ENCODE measurements at places on chromosomes 1 and 21.

DNA sequence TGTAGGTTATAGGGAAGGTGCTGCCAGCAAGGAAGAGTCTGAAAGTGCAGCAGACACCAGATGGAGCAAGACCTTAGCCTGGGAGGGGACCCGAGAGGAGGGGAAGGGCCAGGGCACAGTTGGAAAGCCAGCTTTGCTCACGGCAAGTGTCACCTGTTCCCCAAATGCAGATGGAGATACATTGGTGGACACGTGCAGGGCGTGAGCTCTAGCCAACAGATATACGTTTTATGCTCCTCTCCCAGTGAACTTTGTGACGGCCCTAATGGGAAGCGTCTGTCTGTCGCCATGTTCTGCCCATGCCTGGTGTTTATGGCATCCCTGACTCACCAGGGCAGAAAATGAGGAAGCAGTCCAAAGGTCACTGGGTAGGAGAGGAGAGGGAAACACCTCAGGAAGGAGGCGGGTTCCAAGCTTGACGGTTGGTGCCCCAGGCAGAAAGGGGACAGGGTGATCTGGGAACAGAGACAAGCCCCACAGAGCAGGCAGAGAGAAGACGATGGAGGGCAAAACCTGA lies 7.6 kb downstream of the GPA33 start:
- DNase-seq, result no peak

- no peak for DNase-seq
Measured at GRCh38 chr1:14372526-14372925, 226.0 kb upstream of the KAZN start.

DNA sequence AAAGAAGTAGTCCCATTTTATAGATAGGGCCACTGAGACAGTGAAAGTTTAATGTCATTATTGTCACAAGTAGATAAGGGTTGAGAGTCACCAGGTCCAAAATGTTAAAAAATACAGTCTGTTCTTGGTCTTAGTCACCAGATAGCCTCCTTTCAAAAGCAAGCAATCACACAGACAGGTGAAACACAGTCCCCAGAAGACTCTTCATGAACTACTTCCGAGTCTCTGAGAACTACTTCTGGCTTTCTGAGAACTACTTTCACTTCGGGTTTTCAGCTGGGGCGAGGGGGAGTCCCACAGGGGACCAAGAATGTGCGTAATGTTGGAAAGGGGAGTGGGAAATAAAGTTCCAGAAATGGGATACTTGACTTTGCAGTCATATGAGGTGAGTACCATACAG lies 143.2 kb downstream of the HHIPL2 start:
- no peak for DNase-seq

DNA sequence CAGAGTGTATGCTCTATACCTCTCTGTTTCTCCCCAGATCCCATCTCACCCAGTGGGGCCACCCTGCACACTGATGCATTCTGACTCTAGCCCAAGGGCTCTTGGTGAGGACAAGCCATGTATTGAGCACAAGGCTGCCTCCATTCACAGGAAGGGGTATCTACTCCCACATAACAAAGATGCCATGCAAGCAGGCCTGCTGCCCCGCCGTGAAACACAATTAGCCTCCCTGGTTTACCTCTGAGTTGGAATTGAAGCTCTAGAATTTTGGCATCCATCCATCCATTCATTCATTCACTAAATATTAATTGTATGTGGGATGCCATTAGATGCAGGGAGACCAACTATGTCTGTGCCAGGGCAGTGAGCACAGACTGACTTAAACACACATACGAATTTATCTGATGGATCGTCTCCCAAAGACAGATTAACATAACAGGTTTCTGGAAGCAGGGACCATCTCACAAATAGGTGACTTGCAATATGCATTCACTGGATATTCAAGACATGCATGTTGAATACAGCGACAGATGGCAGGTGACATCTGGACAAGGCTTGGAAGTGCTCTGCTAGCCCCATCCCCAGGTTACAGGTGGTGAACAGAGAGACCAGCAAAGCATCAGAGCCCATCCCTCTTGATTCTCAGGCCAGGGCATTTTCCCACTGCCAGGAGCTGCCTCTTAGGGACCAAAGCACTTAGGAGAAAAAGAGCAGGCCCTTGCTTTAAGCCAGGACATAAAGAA lies 34.3 kb downstream of the TRABD2B start:
- no peak for DNase-seq

- no peak for DNase-seq
Measured at GRCh38 chr21:45404730-45405270, at the start of gene COL18A1. COL18A1 (plus strand) TSS chr21:45405165; CDS start chr21:45405231, 66 bp downstream.

DNA sequence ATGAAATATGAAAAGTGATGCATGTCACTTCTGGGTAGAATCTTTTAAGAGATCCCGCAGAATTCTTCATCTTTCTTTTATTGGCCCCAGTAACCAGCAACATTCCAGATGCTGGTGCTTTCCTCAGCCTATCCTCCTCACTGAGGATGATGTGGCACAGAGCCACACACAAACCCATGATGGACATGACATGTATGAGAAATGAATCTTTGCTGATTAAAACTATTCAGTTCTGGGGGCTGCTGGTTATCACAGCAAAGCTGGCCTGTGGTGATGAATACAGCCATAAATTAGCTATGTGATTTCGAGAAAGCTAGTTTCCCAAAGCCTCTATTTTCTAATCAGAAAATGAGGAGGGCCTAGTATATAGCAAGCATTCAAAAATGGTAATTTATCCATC lies 8.3 kb upstream of the ERICH3 start:
- no peak for DNase-seq

DNA sequence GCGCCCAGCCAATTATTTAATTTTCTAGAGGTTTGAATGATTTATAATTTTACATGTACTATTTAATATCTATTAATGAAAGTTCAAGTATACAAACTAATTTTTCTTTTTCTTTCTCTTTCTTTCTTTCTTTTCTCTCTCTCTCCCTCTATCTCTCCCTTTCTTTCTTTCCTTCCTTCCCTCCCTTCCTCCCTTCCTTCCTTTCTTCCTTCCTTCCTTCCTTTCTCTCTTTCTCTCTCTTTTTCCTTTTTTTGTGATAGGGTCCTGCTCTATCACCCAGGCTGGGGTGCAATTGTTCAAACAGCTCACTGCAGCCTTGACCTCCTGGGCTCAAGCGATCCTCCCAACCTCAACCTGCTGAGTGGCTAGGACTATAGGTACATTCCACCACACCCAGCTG lies 16.1 kb upstream of the KIF14 start:
- DNase-seq, result no peak

- no peak for DNase-seq
Measured at GRCh38 chr1:51472359-51472758, 46.7 kb downstream of the EPS15 start.

DNA sequence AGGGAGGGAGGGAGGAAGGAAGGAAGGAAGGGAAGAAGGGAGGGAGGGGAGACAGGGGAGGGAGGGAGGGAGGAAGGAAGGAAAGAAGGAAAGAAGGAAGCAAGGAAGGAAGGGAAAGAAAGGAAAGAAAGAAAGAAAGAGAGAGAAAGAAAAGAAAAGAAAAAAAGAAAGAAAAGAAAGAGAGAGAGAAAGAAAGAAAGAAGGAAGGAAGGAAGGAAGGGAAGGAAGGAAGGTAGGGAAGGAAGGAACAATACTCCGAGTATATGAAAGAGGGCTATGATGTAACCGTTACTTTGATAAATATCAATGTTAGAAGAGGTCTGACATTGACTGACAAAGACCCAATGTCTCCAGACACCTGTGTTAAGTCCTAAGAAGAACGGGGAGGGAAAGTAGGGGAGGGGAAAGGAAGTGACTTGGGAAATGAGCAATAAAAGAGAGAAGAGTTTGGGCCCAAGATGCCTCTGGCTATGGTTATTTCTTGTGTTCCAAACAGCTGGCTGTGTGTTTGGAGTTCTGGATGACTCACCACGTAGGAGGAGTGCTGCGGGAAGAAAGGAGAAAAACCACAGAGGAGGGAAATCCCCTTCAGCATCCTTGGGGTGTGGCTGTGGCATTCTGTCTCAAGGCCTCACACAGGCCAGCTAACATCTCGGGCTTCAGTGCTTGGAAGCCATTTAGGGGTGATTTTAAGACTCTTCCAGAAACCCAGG lies 37.0 kb upstream of the RXRG start:
- no peak for DNase-seq

DNA sequence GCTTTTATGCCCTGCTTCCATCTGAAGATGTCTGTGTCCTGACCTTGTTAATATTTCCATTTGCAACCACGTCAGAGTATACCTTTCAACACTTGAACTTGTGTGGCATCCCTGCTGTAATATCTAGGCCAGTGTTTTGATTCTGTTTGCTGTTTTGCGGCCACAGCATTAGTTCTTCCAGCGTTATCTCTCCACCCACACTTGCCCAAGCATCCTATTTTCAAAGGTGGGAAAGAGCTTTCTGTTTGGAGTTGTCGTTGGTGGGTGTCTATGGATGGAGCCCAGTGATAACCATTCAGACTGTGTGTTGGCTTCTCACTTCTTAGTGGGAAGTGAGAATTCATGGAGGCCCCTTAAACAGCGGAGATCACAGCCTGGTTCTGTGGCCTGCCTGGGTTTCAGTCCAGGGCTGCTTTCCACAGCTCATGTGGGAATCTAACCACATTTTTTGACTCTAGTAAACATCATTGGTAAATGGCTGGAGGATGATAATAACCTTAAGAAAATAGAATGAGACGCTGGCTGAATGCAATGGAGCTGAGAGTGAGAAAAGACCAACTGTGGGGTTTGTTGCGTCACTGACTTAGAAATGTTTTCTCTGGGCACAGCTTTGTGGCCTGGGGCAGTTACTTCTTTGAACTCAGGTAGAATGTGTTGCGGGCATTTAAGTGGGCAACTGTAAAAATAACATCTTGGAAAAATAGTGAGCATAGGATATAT lies 7.6 kb downstream of the TENT5C start:
- DNase-seq, result no peak

DNA sequence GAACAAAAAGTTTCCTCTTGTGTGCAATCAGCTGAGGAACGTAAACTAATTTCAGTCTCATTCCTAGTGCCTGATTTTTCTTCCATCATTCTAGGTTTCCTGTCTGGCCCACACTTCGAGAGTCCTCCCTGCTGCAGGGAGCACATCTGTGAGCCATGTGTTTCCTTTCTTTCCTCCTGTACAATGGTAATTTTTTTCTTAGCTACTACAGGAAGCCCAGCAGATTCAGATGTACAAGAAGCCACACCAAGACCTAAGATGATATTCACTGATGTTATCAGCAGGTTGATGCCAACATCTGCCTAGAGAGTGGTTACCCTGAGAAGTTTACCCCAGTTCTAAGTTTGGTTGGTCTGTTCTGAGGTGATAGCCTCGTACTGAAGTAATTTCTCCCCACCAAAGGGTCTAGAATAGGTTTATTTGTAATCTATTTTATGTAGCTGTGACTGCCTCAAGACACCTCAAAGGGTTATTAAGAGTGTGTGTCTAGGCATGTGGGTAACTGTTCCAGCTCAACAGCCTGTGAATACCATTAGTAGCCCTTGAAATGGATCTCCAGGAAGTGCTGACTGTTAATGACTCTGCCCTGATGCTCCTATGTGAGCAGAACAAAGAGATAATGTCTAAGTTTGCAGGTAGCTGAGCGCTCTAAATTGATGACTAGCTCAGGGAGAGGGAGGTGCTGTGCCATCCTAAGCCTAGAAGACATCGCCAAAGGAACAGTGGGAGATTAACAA lies 31.7 kb upstream of the CLDN14 start:
- no peak for DNase-seq

DNA sequence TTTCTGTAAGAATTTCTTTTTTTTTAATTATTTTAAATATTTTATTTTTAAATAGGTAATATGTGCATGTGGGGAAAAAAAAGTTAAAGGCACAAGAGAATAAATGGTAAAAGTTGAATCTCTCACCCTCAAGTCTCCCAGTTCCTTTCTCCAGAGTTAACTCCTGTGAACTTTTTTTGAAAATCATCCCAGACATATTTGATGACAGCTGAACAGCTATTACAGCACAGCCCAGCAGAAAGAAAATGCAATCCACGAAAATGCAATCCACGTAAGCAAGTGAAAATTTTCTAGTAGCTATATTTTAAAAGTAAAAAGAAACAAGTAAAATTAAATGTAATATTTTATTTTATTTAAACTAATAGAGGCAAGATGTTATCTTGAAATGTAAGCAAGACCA lies 310.0 kb upstream of the RUNX1 start:
- DNase-seq, result no peak

DNA sequence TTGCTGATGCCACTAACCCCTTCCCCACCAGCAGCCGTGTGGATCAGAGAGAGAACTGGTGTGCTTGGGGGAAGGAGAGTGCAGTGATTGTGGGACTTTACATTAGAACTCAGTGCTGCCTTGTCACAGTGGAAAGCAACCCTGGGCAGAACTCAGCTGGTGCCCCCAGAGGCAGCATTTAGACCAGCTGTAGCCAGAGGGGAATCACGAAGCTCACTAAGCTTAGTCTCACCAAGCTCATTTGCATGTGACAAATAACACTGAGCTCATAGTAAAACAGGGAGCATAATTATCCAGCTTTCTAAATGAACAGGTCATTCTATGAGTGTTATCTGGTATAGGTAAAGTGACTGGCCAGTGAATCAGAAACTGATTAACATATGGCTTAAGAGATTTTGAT lies 9.8 kb upstream of the SMAP2 start:
- no peak for DNase-seq

GRCh38 chr1:101406681-101407080 lies 169.9 kb downstream of the S1PR1 start:
- no peak for DNase-seq

DNA sequence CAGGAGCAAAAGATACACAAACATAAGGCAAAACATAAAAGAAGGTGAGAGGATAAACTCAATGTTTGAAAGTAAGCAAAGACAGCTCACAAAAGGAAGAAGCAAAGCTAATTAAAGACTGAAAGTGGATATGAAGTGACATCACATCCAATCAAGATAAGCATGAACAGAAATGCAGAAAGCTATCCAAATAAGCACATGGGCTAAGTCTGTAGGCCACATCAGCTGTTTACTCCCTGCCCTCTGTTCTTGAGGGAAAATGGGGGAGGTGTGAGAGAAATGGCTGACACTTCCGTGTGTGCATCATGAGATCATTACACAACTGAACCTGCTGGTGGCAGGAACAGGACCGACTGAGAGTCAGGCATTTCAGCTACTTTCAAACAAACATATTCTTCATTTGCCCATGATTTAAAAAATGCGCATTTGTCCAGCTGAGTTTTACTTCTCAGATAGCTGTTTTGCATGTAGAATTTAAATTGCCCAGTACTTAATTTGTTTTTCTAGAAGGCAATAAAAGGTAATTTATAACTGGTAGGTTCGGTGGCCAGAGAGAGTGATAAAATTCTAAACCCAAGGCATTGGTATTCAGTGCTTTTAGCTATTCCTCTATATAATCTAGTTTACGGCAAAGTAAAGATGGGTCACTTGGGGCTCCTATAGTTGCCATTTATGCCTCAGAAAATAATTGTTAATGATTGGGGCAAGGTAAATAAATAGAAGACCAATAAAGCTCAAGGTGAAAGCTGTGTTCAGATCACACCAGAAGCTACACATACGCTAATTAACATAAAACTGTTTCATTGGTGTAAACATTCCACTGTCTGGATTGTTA lies 27.2 kb upstream of the MAN1A2 start:
- peak; percentile 22 for DNase-seq

- DNase-seq, result no peak
Measured at GRCh38 chr1:109438798-109439297, 12.6 kb upstream of the PSMA5 start.

DNA sequence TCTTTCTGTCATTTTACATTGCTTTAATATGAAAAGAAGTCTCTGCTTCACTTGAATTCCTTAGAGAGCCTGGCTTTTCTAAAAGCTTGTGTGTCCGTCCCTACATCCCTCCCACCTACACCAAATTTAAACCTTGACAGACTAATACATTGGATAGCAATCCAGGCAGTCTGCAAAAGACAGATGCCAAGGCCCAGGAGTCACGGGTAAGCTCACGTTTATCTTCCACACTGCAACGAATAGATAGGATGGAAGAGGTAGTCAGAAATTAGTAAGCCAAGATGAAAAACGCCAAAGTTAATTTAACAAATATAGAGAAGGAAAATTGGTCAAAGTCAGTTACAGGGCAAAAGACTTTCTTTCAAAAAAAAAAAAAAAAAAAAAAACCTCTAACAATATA lies 338.1 kb downstream of the SMYD3 start:
- DNase-seq, result no peak

Data from NCI-H187 (cell line).